HuH-7.5 (cell line): ENCODE measurements at places on chromosomes 2 and 18.

DNA sequence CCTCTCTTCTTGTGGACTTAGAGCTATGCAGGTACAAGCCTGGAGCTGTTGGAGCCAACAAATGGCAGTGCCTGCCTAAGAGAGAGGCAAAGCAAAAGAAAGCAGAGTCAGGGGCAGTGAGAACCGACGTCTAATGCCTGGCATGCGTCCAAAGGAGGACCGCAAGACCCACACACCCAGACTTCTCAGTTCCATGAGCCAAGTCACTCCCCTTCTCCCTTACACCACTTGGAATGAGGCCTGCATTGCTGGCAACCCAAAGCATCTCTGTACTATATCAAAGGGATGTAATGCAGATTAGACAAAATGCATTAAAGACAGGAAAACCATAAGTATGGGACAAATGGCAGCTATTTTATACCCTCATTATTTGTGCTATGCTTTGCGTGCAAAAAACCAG lies 49.9 kb upstream of the RNU4ATAC start:
- DNase-seq = no peak

DNA sequence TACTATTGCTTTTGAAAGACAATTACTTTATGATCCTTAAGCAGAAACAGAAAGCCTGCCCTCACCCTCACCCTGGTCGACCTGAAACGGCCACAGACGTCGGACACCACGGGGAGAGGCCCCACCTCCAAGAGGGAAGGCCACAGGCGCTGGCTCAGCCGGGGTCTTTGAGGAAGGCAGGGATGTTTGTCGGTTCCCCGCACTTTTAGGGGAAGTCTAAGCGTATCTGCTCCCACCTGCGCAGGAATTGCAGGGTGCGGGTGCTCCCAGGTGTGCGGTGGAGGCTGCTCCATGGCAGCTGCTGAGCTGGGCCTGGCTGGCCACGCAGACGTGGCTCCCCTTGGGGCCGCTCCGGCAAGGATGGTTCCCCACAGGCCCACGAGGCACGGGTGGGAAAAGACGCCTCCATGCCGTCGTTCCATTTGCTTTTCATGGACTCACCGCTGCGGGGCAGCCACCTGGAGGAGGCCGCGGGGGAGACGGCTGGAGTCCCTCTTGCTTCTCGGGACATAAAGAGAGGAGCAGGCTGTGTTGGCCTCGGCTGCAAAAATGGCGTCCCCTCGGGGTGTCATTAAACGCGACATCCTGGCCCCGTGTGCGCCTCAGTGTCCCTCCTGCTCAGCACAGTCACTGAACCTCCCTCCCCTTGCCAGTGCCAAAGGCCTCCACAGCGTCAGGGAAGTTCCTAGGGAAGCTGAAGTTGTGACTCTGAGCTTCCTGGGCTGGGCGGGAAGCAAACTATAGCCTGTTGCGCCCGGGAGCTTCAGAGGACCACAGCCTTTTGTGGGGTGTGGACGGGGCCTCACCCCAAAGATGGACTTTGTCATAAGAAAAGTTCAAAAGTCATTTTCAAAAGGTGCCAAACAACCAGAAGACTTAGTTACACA lies 63.4 kb downstream of the NFATC1 start:
- no peak for DNase-seq

DNA sequence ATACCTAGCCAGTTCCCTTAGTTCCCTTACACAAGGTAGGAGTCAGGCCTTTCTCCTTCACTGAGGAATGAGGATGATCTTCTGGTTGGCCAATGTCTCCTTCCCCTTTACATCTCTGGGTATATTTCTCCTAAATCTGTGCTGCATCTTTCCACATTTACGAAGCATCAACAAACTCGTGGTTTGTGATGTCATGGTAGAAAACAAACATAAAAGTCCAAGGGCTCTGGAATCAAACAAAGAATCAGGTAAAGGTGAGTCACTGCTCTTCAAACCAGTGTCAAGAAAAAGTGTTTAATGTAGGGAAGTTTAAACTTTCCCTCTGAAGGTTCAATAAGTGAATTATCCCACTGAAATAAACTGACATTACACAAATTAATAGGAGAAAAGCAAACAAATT lies 122.9 kb downstream of the METTL8 start:
- DNase-seq = no peak

DNA sequence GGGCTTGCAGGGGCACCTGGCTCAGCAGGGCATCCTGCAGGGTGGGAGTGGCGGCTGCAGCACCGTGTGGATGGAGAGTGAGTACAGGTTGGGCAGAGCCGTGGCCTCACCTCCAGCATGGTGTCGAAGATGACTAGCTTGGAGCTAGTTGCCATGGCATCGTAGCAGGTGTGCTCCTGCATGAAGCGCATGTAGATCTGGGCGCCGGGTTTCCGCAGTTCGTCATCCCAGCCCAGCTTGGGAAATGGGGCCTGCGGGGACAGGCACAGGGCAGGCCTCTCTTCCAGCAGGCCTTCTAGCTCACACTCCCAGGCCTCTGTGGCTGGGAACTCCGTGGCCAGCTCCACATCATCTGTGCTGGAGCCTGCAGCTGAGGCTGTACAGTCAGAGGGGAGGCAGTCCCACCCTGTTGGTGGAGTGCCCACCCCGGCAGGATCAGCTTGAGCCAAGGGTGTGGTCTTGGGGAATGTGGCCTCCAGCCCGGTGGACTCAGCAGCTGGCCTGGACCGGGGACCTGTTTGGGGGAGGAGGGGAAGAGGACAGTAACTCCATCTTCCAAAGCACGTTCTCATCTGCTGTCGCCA lies 1.6 kb downstream of the PRKAG3 start:
- DNase-seq = no peak

- DNase-seq = no peak
Observed at GRCh38 chr2:38446418-38446817, 69.3 kb upstream of the ATL2 start.

DNA sequence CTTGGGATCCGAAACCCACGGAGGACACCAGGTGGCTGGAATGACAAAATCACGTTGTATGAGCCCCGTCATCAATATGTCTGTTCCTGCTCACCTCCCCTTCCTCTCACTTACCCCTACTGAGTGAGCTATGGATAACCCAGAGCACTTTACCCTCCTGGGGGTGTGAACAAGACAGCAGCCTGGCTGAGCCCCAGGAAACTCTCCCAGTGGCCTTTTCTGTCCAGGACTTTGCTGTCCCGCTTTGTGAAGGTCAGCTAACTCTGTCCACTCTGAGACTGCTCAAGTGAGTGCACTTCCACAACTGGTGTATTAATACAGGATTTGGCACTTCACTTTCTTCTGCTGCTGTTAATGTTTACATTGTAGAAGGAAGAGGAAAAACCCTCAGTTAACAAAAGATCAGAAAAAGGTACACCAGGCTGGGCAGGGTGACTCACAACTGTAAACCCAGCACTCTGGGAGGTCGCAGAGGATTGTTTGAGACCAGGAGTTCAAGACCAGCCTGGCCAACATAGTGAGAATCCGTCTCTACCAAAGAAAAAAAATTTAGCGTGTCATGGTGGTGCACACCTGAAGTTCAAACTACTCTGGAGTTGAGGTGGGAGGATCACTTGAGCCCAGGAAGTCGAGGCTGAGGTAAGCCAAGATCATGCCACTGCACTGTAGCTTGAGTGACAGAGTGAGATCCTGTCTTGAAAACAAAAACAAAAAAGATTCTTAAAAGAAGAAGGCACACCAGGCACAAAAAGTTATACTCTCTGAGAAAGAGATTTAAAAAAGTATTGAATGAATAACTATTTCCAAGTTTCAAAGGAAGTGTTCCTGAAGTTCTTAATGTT lies 90.3 kb downstream of the CLHC1 start:
- DNase-seq = no peak

DNA sequence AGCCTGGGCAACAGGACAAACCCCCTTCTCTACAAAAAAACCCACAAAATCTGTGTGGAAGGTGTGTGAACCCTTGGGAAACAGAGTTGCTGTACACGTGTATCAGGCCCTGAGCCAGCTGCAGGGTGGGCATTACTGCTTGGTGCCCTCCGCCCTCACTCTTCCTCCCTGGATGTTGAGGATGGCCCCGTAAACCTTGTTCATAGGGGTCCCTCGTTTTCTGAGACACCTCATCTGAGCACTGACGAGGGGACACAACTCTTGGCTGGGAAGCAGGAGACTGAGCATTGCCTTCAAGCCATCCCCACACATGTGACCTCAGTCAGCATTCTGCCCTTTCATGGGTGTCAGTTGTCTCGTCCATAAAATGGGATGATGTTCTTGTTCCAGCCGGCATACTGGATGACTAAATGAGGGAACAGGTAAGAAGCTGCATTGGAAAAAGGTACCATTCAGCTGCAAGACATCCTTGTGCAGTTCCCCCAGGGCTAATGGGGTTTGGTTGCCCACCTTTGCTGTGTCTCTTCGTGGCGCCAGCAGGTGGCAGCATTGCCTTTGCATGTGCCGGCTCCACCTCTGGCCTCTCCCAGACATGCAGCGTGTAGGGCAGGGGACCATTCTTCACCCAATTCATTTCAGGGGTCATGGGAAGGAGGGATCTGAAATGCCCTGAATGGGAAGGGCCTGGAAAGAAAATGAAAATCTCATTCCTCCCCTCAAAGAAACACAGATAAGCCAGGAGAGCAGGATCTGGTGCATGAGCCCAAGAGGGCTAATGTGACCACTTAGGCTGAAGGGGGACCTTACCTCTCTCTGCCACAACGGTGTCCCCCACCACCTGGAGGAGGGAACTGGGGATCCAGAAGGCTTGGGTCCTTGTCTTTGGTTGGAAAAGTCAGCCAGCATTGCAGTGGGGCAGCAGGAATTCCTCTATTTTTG lies 36.4 kb upstream of the HAAO start:
- DNase-seq = peak; percentile 81

- no peak for DNase-seq
Observed at GRCh38 chr2:235570256-235570655, 76.4 kb downstream of the AGAP1 start.

- no peak for DNase-seq
Observed at GRCh38 chr2:29987146-29987545, 65.8 kb upstream of the ALK start.

GRCh38 chr2:110662560-110662959 lies 15.3 kb downstream of the BUB1 start:
- DNase-seq = no peak

- no peak for DNase-seq
Observed at GRCh38 chr2:208039376-208040110, 14.2 kb upstream of the PLEKHM3 start.

DNA sequence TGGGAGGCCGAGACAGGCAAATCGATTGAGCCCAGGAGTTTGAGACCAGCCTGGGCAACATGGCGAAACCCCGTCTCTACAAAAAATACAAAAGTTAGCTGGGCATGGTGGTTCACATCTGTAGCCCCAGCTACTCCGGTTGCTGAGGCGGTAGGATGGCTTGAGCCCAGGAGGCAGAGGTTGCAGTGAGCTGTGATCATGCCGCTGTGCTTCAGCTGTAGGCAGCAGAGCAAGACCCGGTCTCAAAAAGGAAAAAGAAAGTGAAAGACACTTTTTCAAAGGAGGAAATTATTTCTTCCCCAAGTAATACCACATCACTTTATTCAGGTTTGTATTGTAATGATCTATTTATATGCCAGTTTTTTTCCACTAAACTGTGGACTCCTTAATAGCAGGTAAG lies 35.7 kb upstream of the TAF4B start:
- DNase-seq = no peak

DNA sequence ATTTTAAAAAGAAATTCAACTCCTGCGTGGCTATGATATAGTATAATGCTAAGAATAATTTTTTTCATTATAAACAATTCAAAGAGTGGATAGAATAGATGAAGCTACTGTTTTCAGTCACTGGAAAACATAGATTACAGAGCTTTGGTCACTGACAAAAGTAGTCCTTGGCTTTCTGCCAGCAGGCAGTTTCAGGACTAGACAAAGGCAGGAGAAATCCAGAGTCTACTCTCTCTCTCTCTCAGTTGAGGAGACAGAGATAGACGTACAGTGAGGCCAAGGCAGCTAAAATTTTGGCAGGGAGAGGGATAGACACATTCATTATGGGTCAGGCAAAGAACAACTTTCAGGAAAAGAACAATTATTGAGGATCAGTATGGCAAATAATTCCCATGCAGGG lies 491.4 kb upstream of the CRIM1 start:
- DNase-seq = no peak

DNA sequence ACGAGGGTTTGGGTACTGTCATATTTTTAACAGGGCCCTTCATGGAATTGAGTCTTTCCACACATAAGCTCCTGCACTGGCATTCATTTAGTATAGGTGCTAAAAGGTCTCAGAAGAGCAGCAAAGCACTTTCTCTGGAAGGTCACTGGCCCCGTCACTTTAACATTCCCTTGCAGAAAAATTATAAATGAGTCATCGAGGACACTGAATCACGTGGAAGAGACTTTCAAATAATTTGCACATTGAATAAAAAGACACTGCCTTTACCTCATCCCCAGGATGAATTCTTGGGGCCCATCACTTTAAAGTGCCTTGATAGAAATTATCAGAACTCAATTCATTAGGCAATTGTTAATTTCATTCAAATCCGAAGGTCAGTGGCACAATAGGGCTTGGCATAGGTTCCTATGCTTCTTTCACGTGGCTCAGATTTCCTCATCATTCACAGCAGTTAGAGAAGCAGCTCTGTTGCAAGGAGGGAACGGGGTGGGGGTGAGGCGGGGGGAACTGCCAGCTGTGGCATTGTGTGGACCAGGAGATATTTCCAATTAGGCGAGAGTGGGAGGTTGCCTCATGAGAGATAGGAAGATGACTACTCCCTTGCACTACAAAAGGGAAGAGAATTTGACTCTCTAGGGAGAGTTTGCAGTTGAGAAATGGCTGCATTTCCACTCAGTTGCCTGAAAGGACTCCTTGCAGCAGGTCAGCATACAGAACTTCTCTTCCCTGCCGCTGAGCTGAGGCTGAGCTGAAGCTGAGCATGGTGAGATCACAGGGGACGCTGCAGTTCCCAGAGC lies 86.3 kb upstream of the NPAS2 start:
- no peak for DNase-seq

DNA sequence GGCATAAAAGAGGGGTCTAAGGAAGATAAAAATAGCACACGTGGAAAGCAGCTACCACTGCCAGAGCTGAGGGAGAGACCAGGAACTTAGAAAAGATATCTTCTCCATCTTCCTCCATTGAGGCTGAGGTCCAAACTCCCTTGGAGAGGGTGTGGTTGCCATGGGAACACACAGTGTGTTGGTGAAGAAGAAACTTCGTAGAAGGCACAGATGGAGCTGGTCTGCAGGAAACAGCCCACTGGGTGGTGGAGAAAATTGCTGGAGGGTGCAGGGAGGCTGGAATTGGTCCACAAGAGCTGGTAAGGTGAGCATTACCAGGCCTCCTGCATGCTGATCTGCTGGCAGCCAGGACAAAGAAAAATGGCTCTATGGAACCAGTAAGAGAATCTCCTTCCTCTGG lies 191.0 kb downstream of the HRH4 start:
- DNase-seq = no peak

- no peak for DNase-seq
Observed at GRCh38 chr2:158934170-158934569, 34.3 kb upstream of the TANC1 start.

GRCh38 chr2:78817430-78817829 lies 208.1 kb upstream of the REG3G start:
- no peak for DNase-seq
